ENCODE measurements at places on chromosomes 12 and 14.

DNA sequence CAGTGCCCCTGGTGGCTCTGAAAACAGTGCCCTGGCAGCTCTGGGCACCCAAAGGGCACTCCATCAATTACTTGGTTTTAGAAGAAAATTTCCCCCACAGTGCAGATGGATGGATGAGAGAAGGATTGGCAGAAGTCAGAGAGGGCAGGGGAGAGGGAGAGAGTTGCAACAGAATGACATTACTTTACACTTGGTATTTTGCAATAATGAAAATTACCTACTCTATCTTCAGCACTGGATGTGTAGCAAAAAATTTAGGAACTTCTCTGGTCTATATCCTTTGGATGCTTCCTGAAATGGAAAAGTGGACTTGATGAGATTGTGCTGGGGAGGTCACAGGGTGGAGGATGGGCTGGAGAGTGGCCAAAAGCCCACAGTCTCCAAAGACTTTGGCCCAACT, 193.2 kb downstream of the CHST11 start:
- no peak for DNase-seq

DNA sequence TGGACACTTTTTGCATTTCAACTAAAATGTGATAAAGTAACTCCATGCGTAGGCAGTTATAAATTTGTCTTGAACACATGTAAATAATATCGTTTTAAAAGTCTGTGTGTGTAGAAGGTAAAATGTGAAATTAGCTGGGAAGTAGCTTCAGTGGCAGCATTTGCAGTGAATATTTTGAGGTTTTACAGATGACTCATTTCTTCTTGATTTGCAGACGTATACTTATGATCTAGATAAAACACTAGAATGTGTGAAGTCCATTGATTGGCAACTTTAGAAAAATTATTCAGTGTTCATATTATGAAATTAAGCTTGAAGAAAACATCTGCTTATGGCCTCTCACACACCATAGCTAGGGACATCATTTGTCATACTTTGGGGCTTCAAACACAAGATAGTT, 788.6 kb upstream of the NOVA1 start:
- no peak for DNase-seq

- no peak for DNase-seq
These were observed 22.5 kb upstream of the CDKN3 start for GRCh38 chr14:54374117-54374884.

GRCh38 chr12:132488127-132489077, 1.5 kb upstream of the FBRSL1 start:
- DNase-seq: no peak

DNA sequence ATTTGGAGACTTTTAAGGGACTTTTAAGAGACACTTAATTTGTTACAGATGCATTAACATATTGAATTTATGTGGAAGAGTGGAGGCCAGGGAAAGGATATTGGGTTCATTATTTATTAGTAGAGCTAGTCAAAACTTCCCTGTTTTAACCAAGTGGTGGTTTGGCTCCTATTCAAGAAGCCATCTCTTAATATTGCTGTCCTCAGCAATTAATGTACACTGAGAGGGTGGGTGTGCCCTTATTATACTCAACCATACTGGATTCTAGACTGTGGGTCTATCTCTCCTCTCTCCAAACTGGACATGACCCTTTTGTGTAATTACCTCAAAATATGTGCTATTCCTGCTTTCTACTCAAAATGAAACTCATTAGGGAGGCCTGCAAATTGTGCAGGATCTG, 398.7 kb upstream of the DDHD1 start:
- no peak for DNase-seq

DNA sequence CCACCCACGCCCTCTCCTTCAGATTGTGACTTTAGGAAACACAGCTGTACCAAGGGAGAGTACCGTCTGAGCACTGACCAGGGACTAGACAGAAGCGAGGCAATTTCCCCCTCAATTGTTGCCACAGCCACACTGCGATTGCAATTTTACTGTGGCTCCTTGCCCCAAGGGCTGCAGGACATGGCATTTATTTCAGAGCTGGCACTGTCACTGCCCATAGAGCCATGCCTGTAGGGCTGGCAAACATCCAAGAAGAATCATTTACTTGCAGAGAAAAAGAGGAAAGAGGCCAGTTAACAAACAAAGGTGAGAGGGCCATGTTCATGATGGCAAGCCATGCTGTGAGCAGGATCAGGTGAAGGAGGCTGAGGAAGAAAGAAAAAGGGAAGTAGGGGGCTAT, 129.6 kb downstream of the EMP1 start:
- DNase-seq: no peak

GRCh38 chr14:103773521-103773920, 57.9 kb downstream of the ZFYVE21 start:
- no peak for DNase-seq

- no peak for DNase-seq
These were observed 29.0 kb upstream of the MAX start for GRCh38 chr14:65131301-65131701.

DNA sequence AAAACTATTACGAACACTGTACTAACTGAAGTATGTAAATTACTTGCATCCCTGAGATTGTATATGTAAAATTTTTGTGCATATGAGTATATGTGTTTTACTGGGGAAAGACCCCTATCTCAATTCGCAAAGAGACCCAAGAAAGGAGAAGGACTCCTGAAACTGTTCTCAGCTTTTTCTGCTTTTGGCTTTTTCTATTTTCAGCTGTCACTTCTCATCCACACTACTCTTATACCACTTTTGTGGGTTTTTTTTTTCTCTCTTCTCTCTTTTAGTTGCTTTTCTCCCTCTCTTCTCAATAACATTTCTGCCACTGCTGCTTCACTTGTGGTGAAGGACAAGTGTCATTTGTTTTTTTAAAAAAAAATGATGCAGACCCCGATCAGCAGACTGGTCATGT, 39.8 kb downstream of the NIN start:
- DNase-seq: no peak

- no peak for DNase-seq
These were observed 5.3 kb downstream of the BHLHE41 start for GRCh38 chr12:26119391-26119989.

All from memory B cell (primary cell).